ENCODE measurements at places on chromosomes 11 and 22. TPM values are rescaled to one million over a fixed set of nuclear protein-coding genes. Genes with fewer than 3 reads are reported as not detected.

The DBX1 gene
- total RNA-seq = not detected

The TCN1 gene
- total RNA-seq = not detected

The ADM2 gene
- 7.7 TPM for total RNA-seq

The DDX25 gene
- total RNA-seq = not detected

The OVCH2 gene
- not detected for total RNA-seq

The CALCA gene
- total RNA-seq = not detected

The ZNF280B gene
- total RNA-seq = 2.4 TPM

The P4HA3 gene
- not detected for total RNA-seq

The PVALB gene
- not detected for total RNA-seq

The USP2 gene
- total RNA-seq = 0.16 TPM

The HEPN1 gene
- not detected for total RNA-seq

The BCR gene
- 72.1 TPM for total RNA-seq

The TIMP3 gene
- 0.10 TPM for total RNA-seq

The MCHR1 gene
- not detected for total RNA-seq

The POTEH gene
- not detected for total RNA-seq

The TRIM48 gene
- not detected for total RNA-seq

The APBB1 gene
- total RNA-seq = 135 TPM

The KRTAP5-1 gene
- total RNA-seq = not detected

The OR4C11 gene
- total RNA-seq = not detected

The GAS2 gene
- total RNA-seq = 6.0 TPM

The BANF1 gene
- 101 TPM for total RNA-seq

The OR52A1 gene
- not detected for total RNA-seq

The SEPTIN5 gene
- total RNA-seq = 0.55 TPM

The TOP3B gene
- 70.5 TPM for total RNA-seq

The SPECC1L gene
- 71.4 TPM for total RNA-seq

The MUC2 gene
- total RNA-seq = not detected

The MPPED1 gene
- total RNA-seq = not detected

The MUC6 gene
- not detected for total RNA-seq

The CHRDL2 gene
- not detected for total RNA-seq

The MPZL2 gene
- 3.1 TPM for total RNA-seq

The ARSA gene
- total RNA-seq = 88.9 TPM

The ARHGAP20 gene
- total RNA-seq = 0.08 TPM

The NCAM1 gene
- total RNA-seq = 0.60 TPM

The TEX12 gene
- 0.44 TPM for total RNA-seq

The MYBPC3 gene
- total RNA-seq = 0.16 TPM

The SORL1 gene
- 419 TPM for total RNA-seq

The DYNC2H1 gene
- total RNA-seq = 3.2 TPM

The OR52E8 gene
- not detected for total RNA-seq

The OR5I1 gene
- total RNA-seq = not detected

The ZP1 gene
- total RNA-seq = not detected

The MRGPRX3 gene
- total RNA-seq = not detected

The TSGA10IP gene
- total RNA-seq = not detected

The TENM4 gene
- total RNA-seq = not detected

The GP1BB gene
- total RNA-seq = not detected

The OR10G8 gene
- total RNA-seq = not detected

The SLC22A6 gene
- total RNA-seq = not detected

The OR8A1 gene
- total RNA-seq = not detected

The DCHS1 gene
- total RNA-seq = 14.9 TPM

The GRM5 gene
- total RNA-seq = not detected

The LIF gene
- total RNA-seq = not detected

The C11orf91 gene
- 0.47 TPM for total RNA-seq

The OR56A1 gene
- not detected for total RNA-seq

The OR4C6 gene
- total RNA-seq = not detected

The LRRC74B gene
- total RNA-seq = not detected

The OR6A2 gene
- not detected for total RNA-seq

The SHISAL1 gene
- not detected for total RNA-seq

The ESAM gene
- 2.8 TPM for total RNA-seq

The INPPL1 gene
- 154 TPM for total RNA-seq

The ACCSL gene
- not detected for total RNA-seq
